ENCODE measurements at places on chromosomes 7 and 10. TPM values are rescaled to one million over a fixed set of nuclear protein-coding genes. Genes with fewer than 3 reads are reported as not detected.

DNA sequence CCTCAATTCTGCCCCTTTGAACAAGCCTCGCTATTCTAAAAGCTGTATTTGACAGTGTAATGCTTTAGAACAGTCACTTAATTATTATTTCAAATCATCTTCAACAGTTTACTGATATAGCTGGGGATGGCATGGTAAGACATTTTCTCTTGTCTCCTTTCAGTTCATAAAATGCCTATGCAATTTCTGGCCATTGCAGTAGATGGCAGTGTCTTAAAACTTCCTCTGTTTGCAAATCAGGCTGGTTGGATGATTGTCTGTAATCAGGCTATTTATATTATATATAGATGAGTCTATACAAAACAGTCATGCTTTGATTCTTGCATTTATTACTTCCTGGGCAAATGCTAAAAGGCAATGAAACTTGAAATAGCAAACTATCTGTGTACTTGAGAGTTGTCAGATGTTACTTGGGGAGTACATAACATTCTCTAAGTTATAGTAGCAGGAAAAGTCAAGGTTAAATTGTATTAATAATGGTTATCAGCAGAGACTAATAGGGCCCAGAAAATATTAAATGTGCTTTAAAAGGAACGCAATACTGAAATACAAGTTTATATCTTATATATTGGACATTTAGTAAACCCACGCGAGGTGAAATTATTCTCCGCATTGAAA, 55.5 kb upstream of the LHFPL3 start:
- no peaks in the 10 kb centered on the region for H3K27me3 ChIP-seq
- no peak overlapping the region for H3K27ac ChIP-seq
- H3K4me3 ChIP-seq, result no peak overlapping the region
- no peaks in the 10 kb centered on the region for H3K4me1 ChIP-seq
- H3K36me3 ChIP-seq, result no peaks in the 10 kb centered on the region

The LIPF gene
- 2.3 TPM for total RNA-seq

DNA sequence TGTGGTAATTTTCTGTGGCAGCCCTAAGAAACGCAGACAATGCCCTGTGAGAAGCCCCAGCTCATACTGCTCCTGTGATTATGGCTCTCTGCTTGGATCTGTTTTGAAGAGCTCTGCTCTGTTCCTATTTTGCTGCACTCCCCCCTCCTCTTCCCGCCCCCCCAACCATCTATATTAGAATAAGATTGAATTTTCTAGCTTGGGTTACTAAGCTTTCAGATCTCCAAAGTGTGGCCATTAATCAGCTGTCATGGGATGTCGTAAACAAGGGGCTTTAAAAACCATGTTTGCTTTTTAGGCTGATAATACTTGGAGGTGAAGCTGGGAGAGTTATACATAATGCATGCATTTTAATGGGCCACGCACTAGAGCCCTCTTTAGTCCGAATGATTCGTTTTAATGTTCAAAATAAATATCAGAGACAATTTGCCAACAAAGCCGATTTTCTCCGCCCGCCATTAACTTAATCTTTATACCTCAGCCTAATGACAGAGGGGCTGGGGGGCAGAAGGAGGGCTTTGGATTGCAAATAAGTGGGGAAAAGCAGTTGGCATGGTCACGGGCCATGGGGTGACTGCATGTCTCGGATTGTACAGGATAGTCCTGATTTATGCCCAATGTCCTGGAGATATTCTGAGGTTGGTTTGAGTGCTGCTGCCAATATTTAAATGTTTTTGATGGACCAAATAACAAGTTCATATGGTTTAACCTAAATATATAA, 165.5 kb downstream of the RPS24 start:
- H3K36me3 ChIP-seq, result no peaks in the 10 kb centered on the region
- H3K4me3 ChIP-seq, result no peak overlapping the region
- H3K27me3 ChIP-seq, result no peaks in the 10 kb centered on the region
- no peaks in the 10 kb centered on the region for H3K4me1 ChIP-seq

The TMEM213 gene
- not detected for total RNA-seq

GRCh38 chr10:4371691-4372295, 454.2 kb upstream of the AKR1E2 start:
- DNase-seq, result no peak
- no peak overlapping the region for H3K27ac ChIP-seq
- no peak overlapping the region for H3K4me3 ChIP-seq
- no peaks in the 10 kb centered on the region for H3K27me3 ChIP-seq

DNA sequence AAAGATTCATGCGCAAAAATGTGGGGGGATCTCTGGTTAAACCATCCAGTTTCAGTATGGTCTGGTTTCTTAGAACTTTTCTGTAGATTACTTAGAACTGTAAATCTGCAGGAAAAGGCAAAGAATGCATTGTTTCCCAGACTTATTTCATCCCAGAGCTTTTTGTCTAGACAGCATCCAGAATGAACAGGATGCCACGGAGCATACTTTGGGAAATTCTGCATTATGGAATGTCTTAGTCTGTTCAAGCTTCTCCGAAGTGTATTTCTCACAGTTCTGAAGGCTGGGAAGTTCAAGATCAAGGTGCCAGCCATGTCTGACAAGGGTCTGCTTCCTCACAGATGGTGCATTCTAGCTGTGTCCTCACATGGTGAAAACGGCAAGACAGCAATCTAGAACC, 136.3 kb downstream of the INHBA start:
- no peak overlapping the region for H3K4me3 ChIP-seq
- no peaks in the 10 kb centered on the region for H3K36me3 ChIP-seq
- no peaks in the 10 kb centered on the region for H3K27me3 ChIP-seq

The GHRHR gene
- 3.6 TPM for total RNA-seq

The LUC7L2 gene
- total RNA-seq, result 136 TPM

The VKORC1L1 gene
- 11.4 TPM for total RNA-seq

DNA sequence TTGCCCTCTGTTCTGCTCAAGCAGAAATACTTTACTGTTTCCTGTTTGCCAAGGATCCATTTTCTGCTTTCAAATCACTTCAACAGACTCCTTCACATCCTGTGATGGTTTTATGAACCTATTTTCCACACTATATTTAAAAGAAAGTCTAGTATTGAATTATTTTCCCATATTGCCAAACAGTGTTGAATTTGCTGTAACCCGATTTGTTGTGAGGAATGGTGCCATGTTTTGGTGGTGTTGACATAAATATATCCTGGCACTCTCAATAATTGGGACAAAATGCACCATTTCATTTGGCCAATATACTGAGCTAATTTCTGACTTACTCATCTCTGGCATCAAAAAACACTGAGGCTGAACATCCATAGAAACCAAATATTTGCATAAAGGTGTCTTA, 615.4 kb upstream of the SEMA3D start:
- DNase-seq, result no peak
- no peaks in the 10 kb centered on the region for H3K27me3 ChIP-seq
- H3K36me3 ChIP-seq, result no peaks in the 10 kb centered on the region
- no peaks in the 10 kb centered on the region for H3K4me1 ChIP-seq
- H3K27ac ChIP-seq, result no peak overlapping the region

Measured in testis (tissue), 5 donors.